ENCODE measurements at places on chromosomes 1 and 21.

GRCh38 chr1:7975212-7975865 lies 13.8 kb downstream of the PARK7 start:
- DNase-seq = peak; percentile 78

GRCh38 chr21:37837381-37837780 lies 78.9 kb downstream of the KCNJ6 start:
- DNase-seq = no peak

DNA sequence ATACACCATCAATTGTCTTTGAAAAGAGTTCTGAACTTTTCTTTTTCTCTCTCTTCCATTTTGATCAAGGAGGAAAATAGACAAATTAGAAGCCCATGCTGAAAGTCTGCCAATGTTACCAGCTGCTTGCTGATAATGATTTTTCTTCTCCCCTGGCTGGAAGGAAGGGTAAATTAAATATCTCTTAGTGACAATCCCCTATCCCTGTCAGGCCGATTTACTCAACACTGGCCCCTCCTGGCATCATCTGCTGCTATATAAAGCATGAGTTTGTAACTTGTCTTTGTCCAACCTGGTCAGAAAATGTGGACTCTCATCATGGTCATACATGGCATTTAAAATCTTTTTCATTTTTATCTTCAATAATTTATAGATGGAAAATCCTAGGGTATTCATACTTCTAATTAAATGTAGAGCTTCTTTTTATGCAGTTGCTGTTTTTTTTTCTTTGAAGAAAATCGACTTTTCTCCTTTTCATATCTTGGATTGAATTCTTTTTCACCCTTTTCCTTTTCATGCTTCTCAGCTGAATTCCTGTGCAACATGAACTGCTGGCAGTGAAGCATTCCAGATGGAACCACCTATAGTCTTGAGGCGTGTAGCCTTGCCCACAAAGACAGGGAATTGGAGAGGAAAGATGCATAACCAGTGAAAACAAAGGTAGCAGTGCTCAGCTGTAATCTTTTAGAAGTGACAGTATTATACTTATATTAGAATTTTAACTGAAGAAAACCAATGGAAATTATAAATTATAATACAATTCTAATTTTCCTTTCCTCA lies 214.7 kb upstream of the PTGFR start:
- DNase-seq = no peak

DNA sequence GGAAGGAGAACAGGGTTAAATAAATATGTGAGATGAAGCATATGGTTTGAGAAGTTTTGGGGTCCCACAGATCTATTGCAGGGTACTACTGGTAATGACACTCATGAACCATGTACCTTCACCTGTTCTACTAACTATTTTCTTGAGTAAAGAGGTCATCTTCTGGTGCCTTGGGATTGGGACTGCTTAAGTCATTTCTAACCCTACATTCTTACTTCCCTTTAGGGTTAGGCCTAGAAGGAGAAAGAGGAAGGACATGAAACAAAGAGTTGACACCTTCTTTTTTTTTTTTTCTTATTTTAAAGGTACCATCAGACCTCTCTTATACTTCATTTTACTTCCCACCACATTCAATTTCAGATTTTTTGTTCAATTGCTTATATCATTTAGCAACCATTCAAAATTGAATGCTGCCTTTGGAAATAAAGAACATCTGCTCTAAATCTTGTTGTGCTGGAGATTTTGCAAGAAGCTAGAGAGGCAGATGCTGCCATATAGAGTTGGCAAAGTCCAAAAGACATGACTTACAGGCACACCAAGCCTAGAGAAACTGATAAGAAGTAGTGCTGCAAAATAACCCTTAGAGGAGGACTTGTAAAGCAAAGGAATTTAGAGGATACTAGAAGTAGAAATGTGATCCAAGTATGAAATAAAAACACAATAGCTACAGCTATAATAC lies 374.4 kb upstream of the ST6GALNAC5 start:
- DNase-seq = no peak

DNA sequence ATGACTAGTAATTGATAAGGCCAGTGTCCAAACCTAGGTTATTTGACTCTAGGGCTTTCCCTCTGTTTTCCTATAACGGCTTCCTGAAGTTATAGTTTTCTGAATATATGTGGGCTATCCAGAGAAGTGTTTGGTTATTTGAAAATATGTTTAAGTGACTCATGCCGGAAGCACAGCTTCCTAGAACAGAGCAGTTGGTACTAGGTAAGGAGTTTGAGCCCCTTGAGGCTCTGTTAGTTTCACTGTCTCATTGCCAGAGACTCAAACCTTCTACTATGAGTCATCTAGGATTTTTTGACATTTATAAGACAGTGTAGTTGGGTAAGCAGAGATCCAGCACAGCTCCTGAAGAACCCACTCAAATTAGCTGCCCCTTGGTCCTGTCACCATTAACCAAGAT lies 27.1 kb upstream of the LEPR start:
- peak; percentile 66 for DNase-seq

GRCh38 chr1:221555689-221556433 lies 186.0 kb downstream of the DUSP10 start:
- DNase-seq = no peak

GRCh38 chr1:50458507-50458906 lies 35.3 kb upstream of the DMRTA2 start:
- no peak for DNase-seq

- DNase-seq = no peak
Observed at GRCh38 chr1:182388392-182389134, 3.0 kb downstream of the GLUL start.

GRCh38 chr1:235012436-235013210 lies 116.0 kb downstream of the TOMM20 start:
- no peak for DNase-seq

GRCh38 chr1:53580009-53580400 lies 120.8 kb downstream of the DMRTB1 start:
- DNase-seq = no peak

- no peak for DNase-seq
Observed at GRCh38 chr1:215344539-215344938, 222.6 kb upstream of the KCTD3 start.

DNA sequence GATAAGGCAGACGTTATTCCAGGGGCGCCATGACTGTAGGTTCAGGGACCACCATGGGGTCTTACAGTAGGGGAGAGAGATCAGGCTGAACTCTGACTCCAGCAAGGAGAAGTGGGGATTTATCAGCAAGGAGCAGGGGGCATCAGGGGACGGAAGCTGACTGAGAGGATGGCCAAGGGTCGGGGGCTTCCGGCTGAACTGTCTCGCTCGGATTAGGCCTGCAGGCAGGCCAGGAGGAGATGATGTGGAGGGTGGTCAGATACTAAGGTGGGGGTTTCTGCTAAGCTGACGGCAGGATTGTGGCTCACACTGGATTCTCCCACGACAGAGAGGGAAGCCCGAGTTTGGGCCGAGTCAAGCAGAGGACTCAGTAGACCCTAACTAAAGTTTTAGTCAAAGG lies 186.9 kb upstream of the VAMP3 start:
- DNase-seq = no peak

- DNase-seq = peak; percentile 72
Observed at GRCh38 chr21:31710586-31710985, 21.3 kb downstream of the SCAF4 start.

- DNase-seq = peak; percentile 7
Observed at GRCh38 chr1:24111262-24111995, 506 bp downstream of the MYOM3 start.

- no peak for DNase-seq
Observed at GRCh38 chr1:44941424-44942324, 44.7 kb downstream of the EIF2B3 start.

- DNase-seq = no peak
Observed at GRCh38 chr1:84000196-84000885, 1.4 kb upstream of the TTLL7 start.

GRCh38 chr1:2343023-2343935 lies 48.1 kb downstream of the MORN1 start:
- no peak for DNase-seq

GRCh38 chr1:219573960-219574359 lies 38.9 kb downstream of the ZC3H11B start:
- DNase-seq = no peak

GRCh38 chr1:23216771-23217420 lies 406 bp downstream of the HTR1D start:
- no peak for DNase-seq

DNA sequence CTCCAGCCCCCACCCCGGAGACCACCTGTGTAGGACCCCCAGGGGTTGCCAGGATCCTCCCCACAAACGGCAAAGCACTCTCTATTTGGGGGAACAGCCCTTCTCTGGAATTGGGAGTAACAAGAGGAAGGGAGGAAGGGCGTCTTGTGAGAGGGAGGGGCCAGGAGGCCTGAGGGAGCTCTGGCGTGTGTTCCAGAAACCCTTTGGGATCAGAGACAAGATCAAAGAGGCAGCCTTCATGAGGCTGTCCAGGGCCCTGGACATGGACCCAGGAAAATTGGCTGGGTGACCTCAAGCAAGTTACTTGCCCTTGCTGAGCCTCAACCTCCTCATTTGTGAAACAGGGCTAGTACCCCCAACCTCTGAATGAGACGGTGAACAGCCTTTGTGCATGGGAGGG lies 18.1 kb upstream of the ECE1 start:
- DNase-seq = no peak

DNA sequence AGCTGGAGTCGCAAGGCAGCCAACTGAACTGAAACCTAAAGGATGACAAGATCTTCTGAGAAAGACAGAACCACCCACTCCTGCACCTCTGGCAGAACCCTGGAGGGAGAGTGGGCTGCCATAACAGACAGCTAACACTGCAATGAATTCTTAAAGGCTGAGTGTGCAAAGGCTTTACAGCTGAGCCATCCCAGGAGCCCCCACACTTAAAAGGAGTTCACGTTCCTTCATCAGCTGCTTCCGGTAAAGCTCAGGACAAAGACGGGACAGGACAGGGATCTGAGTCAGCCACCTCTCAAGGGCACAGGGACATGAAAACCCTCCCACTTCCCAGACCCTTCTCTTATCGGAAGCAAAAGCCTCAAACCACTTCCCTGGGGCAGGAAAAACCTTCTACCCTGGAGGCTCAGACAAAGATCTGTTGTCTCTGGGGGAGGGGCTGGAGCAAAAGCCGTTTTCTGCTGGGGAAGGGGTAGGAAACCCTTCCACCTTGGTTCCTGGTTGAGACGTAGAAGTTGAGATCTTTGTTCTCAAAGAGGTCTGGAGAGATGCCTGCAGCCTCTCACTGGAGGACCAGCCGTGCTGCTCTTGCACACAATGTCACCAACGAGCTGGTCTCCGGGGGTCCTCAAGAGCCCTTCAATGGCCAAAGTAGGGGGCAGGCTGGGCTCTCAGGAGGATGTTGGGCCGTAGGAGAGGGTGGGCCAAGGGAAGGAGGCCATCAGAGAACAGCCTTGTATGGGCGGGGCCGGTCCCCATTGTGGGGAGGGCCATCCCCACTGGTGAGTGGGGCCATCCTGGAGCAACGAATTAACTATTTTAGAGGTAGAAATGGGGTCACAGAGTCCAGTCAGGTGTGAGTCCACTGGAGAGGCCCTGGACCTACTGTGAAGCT lies 452.4 kb downstream of the PTPRU start:
- DNase-seq = peak; percentile 69

DNA sequence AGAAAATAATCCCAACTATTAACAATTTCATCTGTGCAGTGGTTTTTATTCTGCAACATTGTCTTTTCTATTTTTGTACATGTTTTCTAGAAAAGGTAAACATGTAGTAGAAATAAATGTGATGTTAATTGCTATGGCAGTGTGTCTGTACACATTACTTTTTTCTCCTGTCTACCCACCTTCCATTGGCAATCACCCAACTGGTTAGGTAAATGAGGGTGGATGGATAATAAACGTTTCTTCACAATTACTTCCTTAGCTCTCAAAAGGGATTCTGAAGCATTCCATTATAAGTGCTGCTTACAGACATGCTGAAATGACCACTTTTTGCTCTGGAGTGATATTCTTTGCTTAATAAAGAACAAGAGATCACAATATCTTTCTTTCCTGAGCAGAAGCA lies 61.4 kb downstream of the MAGI3 start:
- DNase-seq = no peak

DNA sequence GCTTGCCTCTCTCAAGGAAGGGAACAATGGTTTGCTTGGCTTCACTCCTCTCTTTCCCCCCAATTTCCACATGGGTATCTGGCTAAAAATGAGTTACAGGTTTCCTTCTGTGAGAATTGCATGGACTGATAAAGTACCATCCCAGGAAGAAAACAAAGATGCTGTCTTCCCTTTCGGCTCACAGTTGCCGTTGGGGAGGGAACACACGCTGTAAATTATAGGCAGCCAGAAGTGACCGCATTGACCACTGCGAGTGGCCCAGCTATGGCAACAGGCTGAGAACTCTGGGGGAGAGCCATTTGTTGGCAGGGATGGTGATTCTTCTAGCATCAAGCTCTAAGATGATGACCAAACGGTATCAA lies 2.9 kb downstream of the RUNX1 start:
- no peak for DNase-seq

DNA sequence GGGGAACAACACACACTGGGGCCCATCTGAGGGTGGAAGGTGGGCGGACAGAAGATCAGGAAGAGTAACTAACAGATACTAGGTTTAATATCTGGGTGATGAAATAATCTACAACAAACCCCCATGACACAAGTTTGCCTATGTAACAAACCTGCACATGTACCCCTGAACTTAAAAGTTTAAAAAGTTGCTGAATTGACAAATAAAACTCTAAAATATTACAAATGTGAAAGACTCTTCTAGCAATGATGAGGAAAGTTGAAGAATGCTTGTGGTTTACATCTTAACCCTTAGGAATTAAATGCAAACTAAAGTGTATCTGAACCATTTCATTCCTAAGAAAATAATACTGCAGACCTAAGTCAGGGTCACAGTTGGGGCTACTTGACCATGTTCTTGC lies 525.6 kb upstream of the CAMK1G start:
- no peak for DNase-seq

- DNase-seq = peak; percentile 64
Observed at GRCh38 chr1:8026976-8027747, 1.1 kb upstream of the ERRFI1 start.

GRCh38 chr1:6498576-6499111 lies 7.2 kb upstream of the PLEKHG5 start:
- DNase-seq = no peak

- no peak for DNase-seq
Observed at GRCh38 chr1:4174291-4175200, 274.5 kb upstream of the C1orf174 start.

DNA sequence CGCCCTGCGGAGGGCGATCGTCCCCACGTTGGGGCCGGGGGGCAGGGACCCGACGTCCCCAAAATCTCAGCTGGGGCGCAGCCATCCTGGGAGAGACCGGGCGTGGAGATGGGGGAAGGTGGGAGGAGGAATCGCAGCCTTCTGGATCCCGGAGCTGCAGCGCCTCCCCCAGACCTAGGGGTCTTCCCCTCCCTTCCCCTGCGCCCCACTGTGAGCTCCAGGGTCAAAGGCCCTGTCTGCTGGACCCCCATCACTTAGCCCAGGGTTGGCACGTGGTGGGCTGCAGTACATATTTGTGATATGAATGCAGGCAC lies 90.2 kb upstream of the VAMP3 start:
- DNase-seq = no peak

DNA sequence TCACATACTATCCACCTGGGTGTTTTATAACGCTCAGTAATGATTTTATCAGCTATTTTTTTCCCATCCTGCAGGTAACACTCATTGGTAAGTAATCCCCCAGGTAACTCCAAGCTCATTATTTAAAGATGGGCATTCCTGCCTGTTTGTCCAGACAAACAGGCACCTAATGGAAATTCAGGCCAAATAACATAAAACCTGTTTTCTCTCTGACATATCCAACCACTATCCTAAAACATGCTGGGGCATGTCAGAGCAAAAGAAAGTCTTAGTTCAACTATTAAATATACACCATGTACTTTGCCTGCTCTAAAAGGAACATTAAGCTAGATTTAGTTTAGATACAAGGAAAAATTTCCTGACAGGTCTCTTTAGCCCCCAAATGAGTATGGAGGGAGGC lies 987.7 kb downstream of the TTLL7 start:
- DNase-seq = no peak

Data from fibroblast of mammary gland (primary cell).